ENCODE measurements at places on chromosomes 7 and 10. TPM values are rescaled to one million over a fixed set of nuclear protein-coding genes. Genes with fewer than 3 reads are reported as not detected.

- no peak for DNase-seq
These were observed 119.1 kb downstream of the MAGI2 start for GRCh38 chr7:79334334-79334733.

DNA sequence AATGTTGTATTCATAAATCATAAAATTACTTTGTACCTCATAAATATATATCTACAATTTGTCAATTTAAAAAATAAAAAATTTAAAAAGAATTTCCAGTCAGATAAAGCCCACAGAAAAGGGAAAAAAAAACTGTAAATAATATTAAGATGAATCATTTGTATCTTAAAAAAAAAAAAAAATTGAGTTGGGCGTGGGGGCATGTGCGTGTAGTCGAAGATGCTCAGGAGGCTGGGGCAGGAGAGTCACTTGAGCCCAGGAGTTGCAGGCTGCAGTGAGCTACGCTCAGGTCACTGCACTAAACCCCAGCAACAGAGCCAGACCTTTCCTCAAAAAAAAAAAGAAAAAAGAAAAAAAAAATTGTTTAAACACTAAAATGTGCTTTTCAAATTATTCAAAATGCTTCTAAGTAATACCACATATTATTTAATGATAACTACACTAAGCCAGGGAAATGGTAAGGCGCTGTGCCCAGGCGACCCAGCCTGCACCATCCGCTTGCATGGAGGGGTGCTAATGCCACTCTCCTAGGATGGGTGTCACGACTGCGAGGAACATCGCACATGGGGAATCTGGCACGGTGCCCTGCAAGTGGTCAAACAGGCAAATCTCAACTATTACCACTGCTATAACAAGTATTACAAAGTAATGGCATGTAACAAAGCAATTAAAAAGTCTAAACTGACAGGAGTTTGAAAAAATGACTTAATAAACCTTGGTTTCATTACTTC is 15.4 kb downstream of the GLUD1 start:
- no peak for DNase-seq

GRCh38 chr10:100232101-100232500 is 2.7 kb upstream of the CHUK start:
- DNase-seq, result no peak

DNA sequence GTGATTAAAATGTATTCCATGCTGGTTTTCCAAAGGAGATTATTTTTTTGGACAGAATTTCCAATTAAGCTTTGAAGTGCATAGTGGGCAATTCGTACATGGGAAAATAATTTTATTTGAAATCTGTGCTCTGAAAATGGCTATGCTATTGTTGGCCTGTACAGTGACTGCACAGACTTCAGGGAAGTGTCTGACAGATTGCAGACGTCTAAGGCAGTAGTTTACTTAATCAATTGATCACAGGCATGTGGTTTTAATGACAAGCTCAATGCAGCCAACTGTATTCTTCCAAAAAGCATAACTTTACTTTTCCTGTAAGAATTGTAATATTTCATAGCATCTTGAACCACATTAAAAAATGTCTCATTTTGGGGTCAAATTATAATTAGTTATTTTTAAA is 102.0 kb downstream of the SEMA3C start:
- DNase-seq, result no peak

GRCh38 chr10:110642204-110643034 is 1.7 kb upstream of the RBM20 start:
- no peak for DNase-seq

DNA sequence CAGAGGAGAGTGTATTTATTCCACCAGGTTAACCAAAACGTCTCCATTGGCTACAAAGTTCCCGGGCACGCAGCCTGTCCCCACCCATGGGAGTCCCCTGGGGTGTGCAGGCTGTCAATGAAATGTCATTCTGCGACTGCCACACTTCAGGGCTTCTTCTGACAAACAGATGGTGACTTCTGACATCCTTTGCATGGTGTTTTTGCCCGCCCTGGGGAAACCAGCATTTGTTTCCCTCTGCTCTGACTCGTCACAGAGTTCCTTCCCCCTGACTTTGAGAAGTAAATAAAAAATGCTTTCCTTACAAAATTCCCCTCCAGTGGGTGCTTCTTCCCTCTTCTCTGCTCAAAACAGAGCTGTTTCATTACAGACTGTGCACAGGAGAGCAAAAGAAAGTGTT is 38.2 kb downstream of the TNS3 start:
- DNase-seq, result no peak

GRCh38 chr10:30911303-30911863 is 120.3 kb downstream of the ZNF438 start:
- DNase-seq, result no peak

DNA sequence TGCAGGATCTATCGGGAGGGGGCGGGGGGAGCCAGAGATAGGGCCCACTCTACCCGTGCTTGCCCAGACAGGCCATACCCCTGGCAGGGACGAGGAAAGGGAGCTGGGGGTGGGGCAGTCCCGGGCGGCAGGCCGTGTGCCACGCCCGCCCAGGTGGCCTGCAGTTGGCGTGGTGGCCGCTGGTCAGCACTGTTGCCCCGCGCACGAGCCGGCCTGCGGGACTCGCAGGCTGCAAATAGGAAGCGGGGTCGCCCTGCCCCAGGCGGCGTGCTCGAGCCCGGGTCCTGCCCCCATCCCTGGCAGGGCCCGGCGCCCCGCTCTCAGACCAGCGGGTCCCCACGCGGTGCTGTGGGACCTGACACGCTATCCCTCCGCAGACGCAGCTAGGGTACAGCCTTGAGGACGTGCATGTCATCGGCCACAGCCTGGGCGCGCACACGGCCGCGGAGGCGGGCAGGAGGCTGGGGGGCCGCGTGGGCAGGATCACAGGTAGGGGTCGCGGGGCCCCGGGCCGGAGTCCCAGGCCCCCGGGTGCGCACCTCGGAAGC is 6.7 kb downstream of the PNLIPRP2 start:
- DNase-seq, result peak; percentile 67

- DNase-seq, result no peak
These were observed 385.8 kb upstream of the SMIM30 start for GRCh38 chr7:113504142-113504541.

GRCh38 chr7:111108000-111108399 is 17.1 kb downstream of the LRRN3 start:
- DNase-seq, result no peak

- no peak for DNase-seq
These were observed 9.2 kb upstream of the SVIL start for GRCh38 chr10:29643771-29644501.

DNA sequence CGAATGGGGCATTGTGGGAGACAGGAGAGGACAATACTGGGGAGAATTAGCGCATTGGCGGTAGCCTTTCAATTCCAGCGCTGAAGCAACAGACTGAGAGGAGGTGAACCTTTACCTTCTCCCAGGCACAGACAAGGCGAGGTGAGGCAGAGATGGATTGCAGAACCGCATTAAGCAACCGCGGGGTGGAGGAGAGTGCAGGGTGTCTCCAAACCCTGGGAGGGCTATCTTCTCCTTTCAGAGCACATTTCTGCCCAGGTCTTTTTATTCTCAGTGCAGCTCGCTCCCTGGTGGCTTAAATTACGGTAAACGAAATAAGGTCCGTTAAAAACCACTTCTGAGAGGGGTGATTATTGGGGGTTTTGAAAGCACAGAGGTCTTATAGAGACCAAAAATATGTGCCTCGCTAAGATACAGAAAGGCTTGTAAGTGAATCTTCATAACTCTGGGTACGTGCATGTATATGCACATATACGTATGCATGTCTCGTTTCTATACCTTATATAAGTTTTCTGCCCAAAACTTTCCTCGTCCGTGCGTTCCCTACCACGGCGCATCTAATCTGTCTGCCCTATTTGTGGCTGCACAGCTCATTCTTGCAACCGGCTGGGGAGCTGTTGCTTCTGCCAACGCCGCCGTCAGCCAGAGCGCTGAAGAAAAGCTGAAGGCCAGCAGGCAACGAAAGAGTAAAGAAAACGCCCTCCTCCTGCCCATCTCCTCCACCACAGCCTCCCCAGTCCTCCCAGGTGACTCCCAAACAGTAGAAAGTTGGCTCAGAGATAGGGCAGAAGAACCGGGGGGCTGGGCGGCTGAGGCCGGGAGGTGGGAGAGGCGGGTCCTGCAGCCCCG is 895 bp upstream of the ZNF804B start:
- peak; percentile 50 for DNase-seq

GRCh38 chr7:2074691-2075090 is 158.1 kb downstream of the MAD1L1 start:
- DNase-seq, result no peak

GRCh38 chr10:110511734-110512449 is 14.2 kb downstream of the DUSP5 start:
- DNase-seq, result no peak

GRCh38 chr10:5843686-5844344 is 30.6 kb upstream of the GDI2 start:
- DNase-seq, result no peak

GRCh38 chr7:121557034-121557892 is 161.2 kb upstream of the FAM3C start:
- DNase-seq, result no peak

DNA sequence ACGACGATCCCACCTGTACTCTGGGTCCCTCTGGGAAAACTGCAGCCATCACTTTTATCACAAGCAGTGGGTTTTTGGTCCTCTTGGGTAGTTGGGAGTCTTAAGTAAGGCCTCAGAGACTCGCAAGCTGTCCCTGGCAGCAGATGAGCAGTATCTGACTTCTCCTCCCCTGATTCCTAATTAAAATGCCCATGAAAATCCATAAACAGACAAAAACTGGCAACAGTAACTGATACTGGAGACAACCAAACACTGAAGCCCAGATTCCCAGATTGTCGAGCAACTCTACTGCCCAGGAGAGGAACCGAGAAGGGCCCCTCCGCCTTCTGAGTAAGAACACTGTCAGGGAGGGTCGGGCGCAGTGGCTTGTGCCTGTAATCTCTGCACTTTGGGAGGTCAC is 333.8 kb downstream of the CALN1 start:
- DNase-seq, result no peak

- no peak for DNase-seq
These were observed 65.0 kb upstream of the TES start for GRCh38 chr7:116145245-116145852.

- DNase-seq, result peak; percentile 83
These were observed 612 bp upstream of the SLC18A3 start for GRCh38 chr10:49609283-49610113.

- no peak for DNase-seq
These were observed 99.1 kb upstream of the PDGFA start for GRCh38 chr7:618539-619367.

DNA sequence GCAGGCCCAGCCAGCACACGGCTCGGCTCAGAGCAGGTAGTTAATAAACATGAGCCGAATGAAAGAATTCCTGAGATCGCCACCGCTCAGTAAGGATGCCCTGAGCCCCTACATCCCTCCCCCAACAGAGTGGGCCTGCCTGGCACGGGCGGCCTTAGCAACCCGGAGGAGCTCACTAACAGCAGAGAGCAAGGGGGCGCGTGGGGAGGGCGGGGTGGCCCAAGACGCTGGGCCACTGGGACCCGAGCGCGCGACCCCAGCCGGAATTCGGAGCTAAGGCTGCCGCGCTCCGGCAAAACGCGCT is 403 bp upstream of the ENO4 start:
- no peak for DNase-seq

DNA sequence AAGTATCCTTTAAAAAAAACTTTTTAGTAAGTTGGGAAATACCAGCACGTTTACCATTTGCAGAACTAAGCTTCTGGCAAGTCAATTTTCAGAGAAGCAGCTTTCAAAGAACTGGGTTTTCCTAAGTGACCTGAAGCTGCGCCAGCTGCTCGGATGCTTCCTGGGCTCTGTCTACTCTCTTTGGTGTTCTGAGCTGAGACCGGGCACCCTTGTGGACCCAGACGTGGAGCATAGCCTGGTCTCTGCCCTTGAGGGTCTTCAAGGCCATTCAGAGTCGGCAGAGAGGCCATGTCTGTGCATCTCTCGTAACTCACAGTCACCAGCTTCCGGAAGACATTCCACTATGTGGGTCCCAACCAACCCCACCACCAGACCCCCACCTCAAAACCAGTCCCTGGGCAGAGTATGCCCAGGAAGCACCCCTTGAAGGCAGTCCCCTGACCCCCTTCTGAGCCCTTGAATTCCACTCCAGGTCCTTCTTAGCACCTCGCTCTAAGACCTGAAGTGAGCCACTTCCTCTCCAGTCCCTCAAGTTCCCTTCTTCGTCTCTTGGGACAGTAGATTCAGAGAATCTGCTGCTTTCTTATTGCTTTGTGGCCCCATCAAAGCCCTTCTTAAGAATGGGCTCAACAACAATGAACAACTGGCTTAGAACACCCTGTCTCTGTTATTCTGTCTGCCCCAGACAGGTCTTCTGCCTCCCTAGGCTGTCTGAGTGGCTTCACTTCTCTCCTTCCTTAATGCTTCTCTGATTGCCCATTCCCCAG is 8.5 kb downstream of the CALML5 start:
- no peak for DNase-seq

- DNase-seq, result no peak
These were observed 6.7 kb upstream of the MNX1 start for GRCh38 chr7:157017149-157017548.

DNA sequence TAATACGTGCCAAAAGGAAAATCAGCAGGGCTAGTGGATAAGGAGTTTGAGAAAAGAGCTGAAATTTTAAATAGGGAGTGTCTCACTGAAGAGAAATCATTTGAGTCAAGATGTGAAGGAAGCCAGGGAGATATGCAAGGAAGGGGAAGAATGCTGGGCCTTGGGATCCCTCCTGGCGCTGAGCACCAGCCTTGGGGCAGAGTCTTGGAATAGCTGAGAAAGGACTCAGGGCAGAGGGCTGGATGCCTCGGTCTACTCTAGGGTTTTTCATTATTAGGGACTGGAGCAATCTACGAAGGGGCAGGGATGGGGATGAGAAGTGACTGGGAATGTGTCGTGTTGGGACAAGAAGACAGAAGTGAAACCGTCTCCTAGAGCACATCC is 484 bp downstream of the ZWINT start:
- no peak for DNase-seq

DNA sequence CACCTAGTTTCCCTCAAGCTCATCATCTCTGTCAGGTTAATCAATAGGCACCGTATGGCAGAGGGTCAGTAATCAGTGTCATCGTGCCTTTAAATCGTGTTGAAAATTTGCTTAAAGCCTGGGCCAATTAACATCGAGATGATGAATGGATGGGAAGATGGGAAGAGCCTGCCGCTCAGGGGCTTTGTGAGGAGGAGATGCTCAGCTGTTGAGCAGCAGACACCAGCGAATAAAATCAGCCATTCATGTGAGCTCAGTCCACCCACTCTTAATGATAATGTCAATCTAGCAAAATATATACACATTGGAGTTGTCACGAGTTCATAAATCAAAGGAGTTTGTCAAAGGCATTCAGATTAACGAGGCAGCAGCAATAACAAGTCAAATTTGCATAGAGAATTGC is 97.7 kb downstream of the BTRC start:
- no peak for DNase-seq

GRCh38 chr7:131040467-131040932 is 287.2 kb upstream of the MKLN1 start:
- DNase-seq, result peak; percentile 62

SFXN4 gene
- total RNA-seq, result 24.1 TPM

SLC4A2 gene
- total RNA-seq, result 148 TPM

MDH2 gene
- total RNA-seq, result 254 TPM

PRR15 gene
- 7.9 TPM for total RNA-seq

TFEC gene
- total RNA-seq, result not detected

GNGT1 gene
- total RNA-seq, result 0.26 TPM

CCDC3 gene
- total RNA-seq, result 3.8 TPM

MXI1 gene
- 8.8 TPM for total RNA-seq

PDE1C gene
- 0.67 TPM for total RNA-seq

VSIR gene
- not detected for total RNA-seq

BMPER gene
- total RNA-seq, result 0.69 TPM

TDRD1 gene
- 0.92 TPM for total RNA-seq

TAS2R39 gene
- total RNA-seq, result not detected

DRGX gene
- total RNA-seq, result not detected

ECHS1 gene
- total RNA-seq, result 108 TPM

FLNC gene
- 12.0 TPM for total RNA-seq

EDRF1 gene
- total RNA-seq, result 37.8 TPM
